ENCODE measurements at places on chromosomes 2 and 18.

- no peak for DNase-seq
Observed at GRCh38 chr2:16609786-16610185, 55.8 kb downstream of the CYRIA start.

DNA sequence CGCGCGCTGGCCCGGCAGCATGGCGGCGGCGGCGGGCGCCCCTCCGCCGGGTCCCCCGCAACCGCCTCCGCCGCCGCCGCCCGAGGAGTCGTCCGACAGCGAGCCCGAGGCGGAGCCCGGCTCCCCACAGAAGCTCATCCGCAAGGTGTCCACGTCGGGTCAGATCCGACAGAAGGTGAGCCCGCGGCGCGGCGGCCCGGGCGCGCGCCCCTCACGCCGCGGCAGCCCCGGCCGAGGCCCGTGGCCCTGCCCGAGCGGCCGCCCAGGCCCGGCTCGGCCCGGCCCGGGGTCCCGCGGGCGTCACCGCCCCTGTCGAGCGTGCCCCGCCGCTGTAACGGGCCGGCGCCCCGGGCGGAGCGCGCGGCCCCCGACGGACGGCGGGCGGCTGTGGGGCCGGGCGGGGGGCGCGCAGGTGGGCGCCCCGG lies 218 bp downstream of the DGKD start:
- DNase-seq, result no peak

- DNase-seq, result no peak
Observed at GRCh38 chr18:6525604-6526003, 110.9 kb upstream of the L3MBTL4 start.

DNA sequence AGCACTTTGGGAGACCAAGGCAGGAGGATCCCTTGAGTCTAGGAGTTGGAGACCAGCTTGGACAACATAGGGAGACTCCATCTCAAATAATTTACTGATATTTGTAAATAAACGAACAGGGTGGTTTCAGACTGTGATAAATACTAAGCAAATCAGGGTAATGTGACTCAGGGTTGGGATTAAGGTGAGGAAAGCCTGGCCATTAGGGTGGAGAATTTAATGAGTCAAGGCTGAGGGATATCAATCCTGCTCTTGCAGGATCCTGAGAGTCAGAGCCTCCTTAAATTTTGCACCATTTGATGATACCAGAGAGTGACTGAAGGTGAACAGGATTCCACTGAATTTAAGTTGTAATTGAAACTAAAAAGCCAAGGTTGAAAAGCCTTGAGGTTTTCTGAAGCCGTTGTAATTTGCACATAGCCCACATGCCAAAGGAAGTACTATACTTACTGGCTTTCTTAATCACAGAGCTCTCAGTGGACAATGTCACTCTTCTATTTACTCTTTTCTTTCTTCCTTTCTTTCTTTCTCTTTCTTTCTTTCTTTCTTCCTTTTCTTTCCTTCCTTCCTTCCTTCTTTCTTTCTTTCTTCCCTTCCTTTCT lies 28.6 kb upstream of the AP1S3 start:
- DNase-seq, result no peak

DNA sequence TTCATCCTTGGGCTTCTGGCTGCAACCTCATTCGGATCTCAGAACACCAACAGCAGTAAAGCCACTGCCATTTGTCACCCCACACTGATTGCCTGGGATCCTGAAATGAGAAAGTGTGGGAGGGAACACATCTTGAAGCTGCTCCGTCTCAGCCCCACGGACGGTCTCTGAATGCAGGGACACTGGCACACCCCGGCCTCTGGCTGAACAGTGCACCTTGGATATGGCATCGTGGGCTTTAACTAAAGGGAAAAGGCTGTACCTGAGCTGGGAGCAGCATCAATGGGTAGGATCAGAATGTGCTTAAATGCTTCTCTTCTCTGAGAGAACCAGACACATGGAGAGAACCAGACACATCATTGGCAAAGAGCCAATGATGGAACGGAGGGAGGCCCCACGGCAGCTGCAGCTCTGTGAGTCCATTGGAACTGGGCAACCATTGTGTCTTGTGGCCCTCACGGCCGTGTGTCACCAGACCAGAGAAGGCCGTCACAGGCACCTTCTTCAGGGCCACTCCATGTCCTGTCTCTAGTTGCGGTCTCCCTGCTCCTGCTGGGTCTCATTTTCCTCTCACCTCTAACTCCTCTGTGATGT lies 193.4 kb upstream of the MYT1L start:
- DNase-seq, result no peak

DNA sequence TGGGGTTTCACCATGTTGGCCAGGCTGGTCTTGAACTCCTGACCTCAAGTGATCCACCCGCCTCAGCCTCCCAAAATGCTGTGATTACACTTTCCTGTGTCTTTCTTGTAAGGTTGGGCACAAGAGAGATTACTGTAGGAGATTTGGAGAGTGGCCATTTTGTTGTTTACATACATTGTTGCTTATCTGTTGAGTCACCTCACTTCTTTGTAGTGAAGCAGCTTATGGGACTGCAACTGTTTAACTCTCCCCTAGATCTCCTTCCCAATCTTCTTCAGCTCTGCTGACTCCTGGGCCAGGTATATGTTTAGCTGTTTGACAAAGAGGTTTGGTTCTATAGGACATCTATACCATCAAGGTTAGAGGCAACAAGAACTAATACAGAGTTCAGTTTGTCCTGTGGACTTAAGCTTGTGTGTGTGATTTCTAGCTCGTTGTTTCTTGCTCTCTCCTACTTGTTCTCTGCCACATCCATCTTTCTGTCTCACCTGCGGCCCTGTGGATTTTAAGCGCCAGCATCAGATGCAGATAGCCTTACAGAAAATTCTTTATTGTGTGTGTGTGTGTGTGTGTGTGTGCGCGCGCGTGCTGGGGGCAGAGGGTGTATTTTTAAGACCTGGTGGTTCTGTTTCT lies 95.4 kb downstream of the HAUS1 start:
- no peak for DNase-seq

DNA sequence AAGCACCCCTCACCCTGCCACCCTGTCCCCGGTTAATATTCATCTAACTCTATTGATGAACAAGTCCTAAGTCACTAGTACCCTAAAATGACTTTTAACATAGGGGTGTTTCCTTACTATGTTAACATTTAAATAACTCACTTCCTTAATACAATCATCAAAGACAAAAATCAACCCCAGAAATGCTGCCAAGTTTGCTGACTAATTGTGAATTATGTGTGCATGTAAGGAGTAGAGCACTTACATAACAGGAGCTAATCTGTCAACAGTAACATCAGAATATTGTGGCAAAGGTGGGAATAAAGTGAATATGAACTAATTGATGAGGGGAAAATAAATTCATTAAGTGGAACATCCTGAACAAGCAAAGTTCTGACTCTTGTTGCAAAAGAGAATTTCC lies 81.4 kb upstream of the ERBB4 start:
- no peak for DNase-seq

- no peak for DNase-seq
Observed at GRCh38 chr2:101762451-101763171, 65.1 kb downstream of the MAP4K4 start.

- no peak for DNase-seq
Observed at GRCh38 chr2:162769066-162769465, 69.5 kb downstream of the KCNH7 start.

DNA sequence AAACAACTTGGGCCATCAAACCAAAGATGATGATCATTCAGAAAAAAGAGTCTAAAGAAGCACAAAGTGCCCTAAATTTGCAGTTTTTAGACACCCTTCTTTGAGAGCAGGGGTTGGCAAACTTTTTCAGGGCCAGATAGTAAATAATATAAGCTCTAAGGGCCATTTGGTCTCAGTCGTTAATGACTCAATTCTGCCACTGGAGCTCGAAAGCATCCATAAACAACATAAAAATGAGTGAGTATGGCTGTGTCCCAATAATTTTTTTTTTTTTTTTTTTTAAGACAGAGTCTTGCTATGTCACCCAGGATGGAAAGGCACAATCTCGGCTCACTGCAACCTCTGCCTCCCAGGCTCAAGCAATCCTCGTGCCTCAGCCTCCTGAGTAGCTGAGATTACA lies 152.3 kb downstream of the DTNB start:
- DNase-seq, result no peak

DNA sequence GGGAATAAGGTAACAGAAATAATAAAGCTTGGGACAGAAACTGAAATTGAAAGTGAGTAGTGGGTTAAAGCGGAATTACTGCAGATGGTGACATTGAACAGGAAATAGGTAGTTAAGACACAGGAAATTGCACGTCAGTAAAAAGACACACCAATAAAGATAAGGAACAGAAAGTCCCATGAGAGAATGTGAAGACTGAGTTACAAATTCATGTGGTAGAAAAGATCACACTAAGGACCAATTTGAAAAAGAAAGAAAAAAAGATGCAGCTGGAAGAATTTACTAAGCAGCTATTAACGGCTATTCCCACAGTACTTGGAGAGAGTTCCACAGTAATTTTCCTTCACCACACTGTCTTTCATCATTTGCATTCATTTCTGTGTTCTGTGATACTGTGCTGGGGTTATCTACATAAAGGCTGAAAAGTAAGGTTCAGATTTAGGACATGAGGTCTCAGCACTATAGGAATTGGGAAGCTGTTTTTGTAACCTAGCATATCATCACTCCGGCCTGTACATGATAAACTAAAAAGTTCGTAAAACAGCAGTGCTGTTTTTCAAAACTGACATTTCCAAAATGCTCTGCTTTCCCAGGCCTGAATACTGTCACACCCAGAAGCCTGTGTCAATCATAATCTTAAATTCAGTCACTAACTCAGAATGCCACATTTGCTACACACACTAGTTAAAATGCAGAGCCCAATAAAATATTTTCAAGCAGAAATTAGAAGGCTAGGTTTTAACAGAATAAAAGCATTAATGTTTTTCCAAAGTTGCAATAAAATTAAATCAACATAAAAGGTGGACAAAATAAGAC lies 42.9 kb downstream of the SRBD1 start:
- no peak for DNase-seq

GRCh38 chr2:158359846-158360245 lies 96.7 kb downstream of the CCDC148 start:
- DNase-seq, result no peak

DNA sequence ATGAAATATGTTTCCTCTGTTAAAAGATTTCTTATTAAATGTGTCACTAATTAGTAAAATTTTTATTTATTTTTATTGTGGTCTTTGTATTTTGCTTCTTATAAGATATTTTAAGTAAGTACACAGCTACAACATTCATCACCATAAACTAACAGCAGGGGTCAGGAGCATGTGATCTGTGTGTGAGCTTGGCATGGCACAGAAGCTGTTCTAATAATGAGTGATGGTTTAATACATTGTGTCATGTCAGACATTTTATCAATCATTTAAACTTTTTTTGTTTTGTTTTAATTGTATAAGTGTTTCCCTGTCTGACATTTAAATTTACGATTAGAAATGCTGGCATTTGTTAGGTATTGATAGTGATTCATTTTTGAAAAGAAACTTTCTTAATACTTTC lies 585.4 kb downstream of the DSC3 start:
- no peak for DNase-seq

GRCh38 chr2:145927131-145927950 lies 1407.4 kb upstream of the ZEB2 start:
- DNase-seq, result no peak

DNA sequence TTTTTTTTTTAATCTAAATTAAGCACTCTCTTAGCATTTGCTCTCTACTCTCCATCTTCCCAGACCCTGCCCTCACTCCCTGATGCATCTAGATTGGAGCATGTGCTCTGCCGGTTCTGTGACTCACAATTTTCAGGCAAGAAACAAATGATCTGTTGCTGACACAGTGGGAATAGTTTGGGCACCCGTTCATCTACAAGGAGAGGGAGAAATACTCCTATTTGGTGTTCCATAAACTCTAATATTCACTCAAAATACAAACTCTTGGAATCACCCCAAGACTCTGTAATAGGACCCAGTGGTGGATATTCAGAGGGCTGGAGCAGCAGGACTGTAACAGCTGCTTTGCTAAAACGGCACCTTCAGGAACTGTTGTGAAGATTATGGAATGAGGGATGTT lies 37.1 kb upstream of the LINC00305 start:
- no peak for DNase-seq

- no peak for DNase-seq
Observed at GRCh38 chr2:58959996-58960395, 718.9 kb upstream of the FANCL start.

DNA sequence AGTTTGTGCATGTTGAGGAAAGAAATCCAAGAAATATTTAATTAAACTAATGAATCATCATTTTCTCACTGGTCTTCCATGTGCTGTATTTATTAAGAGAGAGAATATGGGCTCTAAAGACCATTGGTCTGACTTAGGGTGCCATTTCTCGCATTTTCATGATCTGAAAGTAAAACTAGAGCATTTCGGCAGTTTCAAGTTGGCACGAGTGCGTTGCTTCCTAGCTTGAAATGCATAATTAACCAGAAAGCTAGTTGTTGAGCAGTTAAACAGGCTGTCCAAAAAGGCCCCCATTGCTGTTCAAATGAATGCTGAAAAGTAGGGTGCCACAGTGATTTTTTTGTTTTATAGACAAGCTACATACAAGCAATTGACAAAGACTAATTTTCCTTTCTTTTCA lies 47.4 kb downstream of the SLC8A1 start:
- DNase-seq, result no peak

GRCh38 chr2:72993933-72994280 lies 76.6 kb downstream of the EMX1 start:
- no peak for DNase-seq

DNA sequence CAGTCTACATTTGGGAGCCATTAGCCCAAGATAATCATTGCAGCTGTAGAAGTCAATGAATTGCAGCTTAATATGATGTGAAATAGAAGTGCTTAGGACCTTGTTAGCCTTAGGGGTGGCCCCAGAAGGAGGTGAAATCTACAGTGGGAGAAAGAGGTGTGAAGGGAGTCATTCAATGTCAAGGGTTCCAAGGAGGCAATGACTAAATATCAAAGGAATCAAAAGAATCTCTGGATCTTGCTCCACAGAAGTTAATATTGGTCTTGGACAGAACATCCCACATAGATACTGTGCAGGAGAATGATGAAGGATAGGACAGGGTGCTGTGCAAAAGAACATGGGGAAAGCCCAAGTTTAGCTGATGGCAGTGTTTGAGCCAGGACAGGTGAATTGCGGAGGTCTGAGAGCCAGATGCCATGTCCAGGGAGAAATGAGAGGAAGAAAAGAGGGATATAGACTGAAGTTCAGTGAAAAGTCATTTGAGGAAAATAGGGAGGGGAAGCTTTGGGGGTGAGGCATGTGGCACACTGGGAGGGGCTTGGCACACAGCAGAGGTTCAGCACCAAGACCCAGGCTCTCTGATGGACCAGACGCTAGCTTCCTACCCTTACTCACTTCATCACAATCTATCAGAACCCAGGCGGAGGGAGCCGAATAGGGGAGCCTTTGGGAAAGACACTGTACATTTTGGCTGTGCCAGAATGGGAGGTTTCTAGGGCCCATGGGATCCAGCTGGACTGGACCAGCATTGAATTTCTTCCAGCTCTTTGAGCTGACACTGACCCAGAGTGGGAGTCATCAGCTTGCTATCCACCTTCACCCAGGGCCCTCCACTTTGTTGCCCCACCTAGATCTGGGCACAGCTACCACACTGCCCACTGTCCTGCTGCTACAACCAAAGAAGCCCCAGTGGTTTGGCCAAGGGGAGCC lies 2.2 kb downstream of the IL1F10 start:
- no peak for DNase-seq

DNA sequence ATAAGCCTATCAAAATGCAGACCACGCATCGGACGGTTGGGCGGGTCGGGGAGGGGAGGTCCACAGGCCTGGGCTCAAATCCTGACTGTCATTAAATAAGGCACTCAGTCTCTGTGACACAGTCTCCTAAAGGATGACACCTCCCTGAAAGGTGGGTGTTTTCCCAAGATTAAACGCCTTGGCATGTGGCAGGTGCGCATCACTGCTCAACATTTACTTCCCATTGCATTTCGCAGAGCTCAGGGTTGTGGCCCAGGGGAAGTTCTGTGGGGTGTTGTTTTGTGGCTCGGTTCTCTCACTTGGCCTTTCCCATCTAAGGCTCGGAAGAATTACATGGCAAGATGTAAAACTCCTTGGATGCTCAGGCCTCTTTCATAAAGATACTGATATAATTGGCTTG lies 107.4 kb downstream of the NCK2 start:
- no peak for DNase-seq

Measured in mesenteric fat pad (tissue), 1 donor.